Stimulated activated CD8-positive, alpha-beta memory T cell treated with anti-CD3 and anti-CD28 coated beads, Interleukin-15, amount 100 ng/mL, for 4 hours (primary cell): ENCODE measurements at places on chromosomes 13 and 19.

DNA sequence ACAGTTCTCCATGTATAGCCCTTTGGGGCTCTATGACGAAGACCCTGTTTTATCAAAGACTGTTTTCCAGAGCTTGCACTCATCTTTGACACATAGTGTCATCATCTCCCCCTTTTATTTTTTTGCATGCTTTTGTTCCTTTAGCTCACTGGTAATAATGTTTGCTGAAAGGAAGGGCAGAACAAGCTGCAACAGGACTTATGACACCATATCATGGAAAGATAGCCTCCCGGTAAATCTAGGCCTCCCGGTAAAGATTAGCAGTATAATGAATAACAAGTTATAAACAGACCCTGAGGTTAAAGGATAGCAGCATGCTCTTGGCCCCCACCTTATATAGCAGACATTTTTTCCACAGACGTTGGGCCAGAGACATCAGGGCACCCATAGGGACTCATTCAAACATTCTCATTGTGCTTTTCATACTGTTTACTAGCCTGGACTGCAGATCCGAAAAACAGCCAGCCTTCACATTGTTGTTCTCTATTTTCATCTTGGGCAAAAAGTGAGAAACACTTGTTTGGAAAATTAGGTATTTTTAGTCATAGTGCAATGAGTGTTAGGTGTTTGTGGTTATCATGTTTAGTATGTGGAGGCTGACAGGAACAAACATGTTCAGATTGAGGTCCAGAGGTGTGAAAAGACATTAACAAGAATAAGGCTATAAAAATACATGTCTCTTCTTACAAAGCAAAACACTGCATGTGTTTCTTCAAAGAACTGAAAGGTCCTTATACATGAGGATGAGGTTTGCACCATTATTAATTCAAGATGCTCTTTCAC lies 136.9 kb upstream of the SPRY2 start:
- no peak for DNase-seq

- DNase-seq: peak; percentile 19
Observed at GRCh38 chr13:42048684-42049453, 421 bp downstream of the DGKH start.

GRCh38 chr13:113057084-113057483 lies 48.5 kb upstream of the F7 start:
- DNase-seq: no peak

- DNase-seq: no peak
Observed at GRCh38 chr13:60134376-60134775, 29.4 kb downstream of the DIAPH3 start.

GRCh38 chr19:44973982-44974735 lies 19.0 kb downstream of the CLPTM1 start:
- no peak for DNase-seq

GRCh38 chr13:40026174-40026585 lies 370.7 kb downstream of the COG6 start:
- peak; percentile 45 for DNase-seq

GRCh38 chr13:98303858-98304257 lies 126.8 kb upstream of the RNF113B start:
- DNase-seq: no peak

GRCh38 chr19:48635966-48636858 lies 967 bp downstream of the DBP start:
- DNase-seq: no peak

- no peak for DNase-seq
Observed at GRCh38 chr13:97295283-97296182, 73.4 kb downstream of the MBNL2 start.

DNA sequence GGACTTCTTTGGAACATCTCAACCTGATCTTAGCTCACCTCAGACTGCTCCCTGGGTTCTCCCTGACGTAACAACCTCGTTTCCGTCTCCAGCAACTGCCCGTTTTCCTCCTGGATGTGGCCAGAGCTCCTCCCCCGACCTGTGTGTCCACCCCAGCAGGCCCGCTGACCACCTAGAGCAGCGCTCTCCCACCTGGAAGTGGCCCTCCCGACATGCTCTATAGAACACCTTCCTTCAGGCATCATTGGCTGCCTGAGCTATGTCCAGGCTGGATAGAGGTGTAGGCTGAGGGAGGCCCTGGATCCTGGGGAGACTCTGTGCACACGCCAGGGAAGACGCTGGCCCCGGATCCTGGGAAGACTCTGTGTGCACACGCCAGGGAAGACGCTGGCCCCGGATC lies 81.3 kb downstream of the TEX29 start:
- DNase-seq: no peak

DNA sequence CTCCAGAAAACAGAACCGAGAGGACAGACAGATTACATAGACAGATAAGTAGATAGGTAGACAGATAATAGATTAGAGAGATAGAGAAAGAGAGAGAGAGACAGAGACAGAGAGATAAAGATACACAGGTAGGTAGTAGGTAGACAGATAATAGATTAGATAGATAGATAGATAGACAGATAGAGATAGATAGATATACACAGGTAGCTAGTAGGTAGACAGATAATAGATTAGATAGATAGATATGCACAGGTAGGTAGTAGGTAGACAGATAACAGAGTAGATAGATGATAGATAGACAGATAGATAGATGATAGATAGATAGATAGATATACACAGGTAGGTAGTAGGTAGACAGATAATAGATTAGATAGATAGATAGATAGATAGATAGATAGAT lies 10.1 kb downstream of the FFAR2 start:
- no peak for DNase-seq

- no peak for DNase-seq
Observed at GRCh38 chr19:49579947-49580263, 451 bp downstream of the NOSIP start.

GRCh38 chr13:53445686-53446085 lies 417.1 kb downstream of the OLFM4 start:
- no peak for DNase-seq

DNA sequence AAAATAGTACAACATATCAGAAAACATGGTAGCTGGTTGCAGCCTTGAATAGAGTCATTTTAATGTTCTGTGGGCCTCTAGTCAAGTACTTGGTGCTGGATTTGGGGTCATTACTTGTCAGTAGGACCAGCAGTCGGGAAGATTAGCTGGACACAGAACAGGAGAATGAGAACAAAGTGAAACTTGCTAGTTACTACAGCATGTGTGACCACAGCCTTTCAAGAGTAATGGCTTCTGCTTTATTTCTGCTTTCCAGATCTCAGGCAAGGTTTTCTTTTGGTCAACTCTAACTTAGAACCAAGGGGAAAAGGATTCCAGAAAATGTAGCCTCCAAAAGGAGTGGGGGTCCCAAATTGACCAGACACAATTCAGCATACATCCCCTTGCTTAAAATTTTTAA lies 17.1 kb upstream of the VWA8 start:
- DNase-seq: no peak

GRCh38 chr13:32581177-32581786 lies 5.0 kb upstream of the PDS5B start:
- DNase-seq: no peak

- no peak for DNase-seq
Observed at GRCh38 chr13:30364876-30365275, 57.4 kb upstream of the UBE2L5 start.

- DNase-seq: no peak
Observed at GRCh38 chr19:6212403-6213265, 67.1 kb downstream of the MLLT1 start.

DNA sequence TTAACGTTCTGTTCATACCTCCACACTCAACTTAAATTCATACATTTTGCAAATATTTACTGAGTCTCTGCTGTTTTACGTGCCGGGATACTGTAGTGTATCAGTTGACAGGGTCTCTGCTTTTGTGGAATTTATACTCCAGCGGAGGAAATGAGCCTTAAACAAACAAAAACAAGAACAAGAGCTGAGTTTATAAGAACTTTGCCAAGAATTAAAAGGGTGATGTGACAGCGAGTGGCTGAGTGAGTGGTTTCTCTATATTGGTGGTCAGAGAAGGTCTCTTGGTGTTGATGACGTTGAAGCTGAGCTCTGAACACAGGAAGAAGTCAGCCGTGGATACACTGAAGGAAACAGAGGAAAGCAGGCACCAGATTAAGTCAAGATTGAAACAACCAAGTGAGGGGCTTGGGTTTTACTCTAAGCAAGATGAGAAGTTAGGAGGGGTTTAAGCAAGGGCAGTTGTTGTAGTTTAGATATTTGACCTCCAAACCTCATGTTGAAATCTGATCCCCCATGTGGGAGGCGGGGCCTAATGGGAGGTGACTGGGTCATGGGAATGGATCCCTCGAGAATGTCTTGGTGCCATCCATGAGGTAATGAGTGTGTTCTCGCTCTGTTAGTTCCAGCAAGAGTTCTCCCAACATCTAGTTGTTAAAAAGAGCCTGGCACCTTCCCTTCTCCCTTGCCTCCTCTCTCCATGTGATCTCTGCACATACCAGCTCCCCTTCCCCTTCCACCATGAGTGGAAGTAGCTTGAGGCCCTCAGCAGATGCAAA lies 248.3 kb downstream of the DCLK1 start:
- no peak for DNase-seq

DNA sequence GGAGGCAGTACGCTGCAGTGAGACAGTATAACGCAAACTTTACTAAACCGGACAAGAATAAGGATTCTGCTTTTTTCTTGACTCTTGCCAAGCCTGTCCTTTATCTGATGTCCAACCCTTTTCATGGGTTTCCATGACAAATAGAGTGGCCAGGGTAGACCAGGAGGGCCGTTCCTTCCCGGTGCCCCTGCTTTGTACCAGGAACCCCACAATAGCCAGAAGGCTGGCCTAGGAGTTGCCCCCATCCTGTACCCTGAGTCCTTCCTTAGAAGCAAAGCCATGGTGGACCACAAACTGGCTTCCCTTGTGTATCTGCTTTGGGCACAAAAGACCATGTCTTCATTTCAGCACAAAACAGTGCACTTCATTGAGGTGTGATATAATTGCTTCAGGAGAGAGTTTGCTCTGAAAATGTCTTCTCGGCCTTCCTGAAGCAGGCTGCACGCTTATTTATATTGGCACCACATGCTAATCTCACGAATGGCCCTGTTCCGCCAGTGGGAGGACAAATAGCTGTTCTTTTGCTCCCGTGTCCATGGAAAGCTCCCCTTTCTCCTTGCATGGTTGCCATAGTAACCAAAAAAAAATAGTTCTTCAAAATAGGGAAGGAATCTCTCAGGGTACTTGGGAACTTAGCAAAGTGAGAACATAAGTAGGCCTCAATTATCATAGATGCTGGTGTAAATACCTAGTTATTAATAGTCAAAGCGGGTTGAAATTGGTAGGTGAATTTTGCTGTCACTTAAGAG lies 222.1 kb downstream of the ZIC5 start:
- no peak for DNase-seq

GRCh38 chr19:21023901-21024300 lies 3.4 kb downstream of the ZNF430 start:
- DNase-seq: no peak

- DNase-seq: no peak
Observed at GRCh38 chr19:38551450-38551813, 66.3 kb downstream of the MAP4K1 start.

GRCh38 chr19:54133957-54134590 lies 3.5 kb upstream of the CNOT3 start:
- DNase-seq: no peak

GRCh38 chr13:34310539-34310938 lies 492.6 kb downstream of the RFC3 start:
- DNase-seq: no peak

DNA sequence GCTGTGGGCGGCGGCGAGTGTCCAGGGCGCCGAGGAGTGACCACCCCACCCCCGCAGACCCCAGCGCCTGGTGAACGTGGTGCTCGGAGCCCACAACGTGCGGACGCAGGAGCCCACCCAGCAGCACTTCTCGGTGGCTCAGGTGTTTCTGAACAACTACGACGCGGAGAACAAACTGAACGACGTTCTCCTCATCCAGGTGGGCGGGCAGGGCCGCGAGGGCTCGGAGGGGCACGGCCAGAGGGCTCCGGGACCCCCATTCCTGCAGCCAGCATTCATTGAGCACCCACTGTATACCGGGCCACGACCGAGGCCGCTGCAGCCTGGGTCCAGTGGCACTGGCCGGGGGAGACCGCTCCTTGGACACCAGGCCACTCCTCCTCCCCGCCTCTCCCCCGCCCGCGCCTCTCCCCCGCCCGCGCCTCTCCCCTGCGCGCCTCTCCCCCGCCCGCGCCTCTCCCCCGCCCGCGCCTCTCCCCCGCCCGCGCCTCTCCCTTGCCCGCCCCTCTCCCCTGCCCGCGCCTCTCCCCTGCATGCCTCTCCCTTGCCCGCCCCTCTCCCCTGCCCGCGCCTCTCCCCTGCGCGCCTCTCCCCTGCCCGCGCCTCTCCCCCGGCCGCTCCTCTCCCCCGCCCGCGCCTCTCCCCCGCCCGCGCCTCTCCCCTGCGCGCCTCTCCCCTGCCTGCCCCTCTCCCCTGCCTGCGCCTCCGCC lies 3.2 kb downstream of the PRTN3 start:
- no peak for DNase-seq

DNA sequence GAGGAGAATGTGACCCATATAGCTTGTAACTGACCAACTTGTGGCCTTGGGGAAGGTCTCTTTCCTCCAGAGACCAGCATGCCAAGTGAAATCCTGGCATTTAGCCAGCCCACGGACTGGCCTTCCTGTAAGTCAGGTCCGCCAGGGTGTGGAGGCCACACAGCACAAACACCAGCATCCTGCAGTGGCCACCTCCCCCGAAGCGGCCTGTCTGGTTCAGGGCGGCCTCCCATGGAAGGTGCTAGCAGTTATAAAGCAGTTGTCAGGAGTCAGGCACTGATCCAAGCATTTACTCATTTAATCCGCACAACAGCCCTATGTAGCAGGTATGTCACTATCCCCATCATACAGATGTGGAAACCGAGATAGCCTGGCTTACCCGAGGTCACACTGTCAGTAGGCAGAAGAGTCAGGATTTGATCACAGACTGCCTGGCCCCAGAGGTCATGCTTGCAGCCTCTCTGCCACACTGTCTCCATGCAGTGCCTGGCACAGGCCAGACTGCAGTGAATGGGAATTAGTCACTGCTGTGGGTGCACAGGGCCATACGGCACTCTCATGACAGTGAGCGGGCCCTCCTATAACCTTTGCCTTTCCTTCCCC lies 36.7 kb downstream of the CAPN12 start:
- no peak for DNase-seq

DNA sequence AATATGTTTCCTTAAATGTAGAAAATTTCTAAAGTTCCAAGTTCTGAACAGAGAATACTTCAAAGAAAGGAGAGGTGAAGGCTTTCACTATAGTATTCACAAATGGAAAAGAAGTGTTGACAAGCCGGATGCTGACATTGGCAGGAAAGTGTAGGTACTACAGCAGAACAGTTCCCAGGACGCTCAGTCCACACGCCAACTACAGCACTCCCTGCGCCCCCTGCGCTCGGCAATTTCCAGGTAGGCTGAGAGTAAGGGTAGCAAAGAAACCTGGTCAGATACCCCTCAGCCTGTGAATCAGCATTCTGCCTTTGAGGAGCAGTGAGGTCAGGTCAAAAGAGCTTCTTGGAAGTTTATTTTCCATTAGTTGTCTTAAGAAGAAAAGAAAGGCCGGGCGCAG lies 115.3 kb downstream of the NALCN start:
- no peak for DNase-seq

DNA sequence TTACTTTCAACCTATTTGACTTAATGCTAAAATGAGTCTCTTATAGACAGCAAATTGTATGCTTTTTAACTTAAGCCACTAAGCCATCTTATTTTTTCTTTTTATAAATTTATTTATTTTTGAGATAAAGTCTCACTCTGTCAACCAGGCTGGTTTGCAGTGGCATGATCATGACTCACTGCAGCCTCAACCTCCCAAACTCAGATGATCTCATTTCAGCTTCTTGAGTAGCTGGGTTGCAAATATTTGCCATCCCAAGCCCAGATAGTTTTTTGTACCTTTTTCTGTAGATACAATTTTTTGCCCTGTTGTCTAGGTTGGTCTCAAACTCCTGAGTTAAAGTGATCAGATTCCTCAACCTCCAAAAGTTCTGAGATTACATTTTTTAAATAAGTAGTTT lies 27.1 kb downstream of the ZNF714 start:
- no peak for DNase-seq

GRCh38 chr13:50664951-50665350 lies 178.5 kb downstream of the DLEU7 start:
- DNase-seq: no peak
